ENCODE measurements at places on chromosomes 3 and 15.

GRCh38 chr3:42090973-42091731 is at the start of gene TRAK1:
TRAK1 (plus strand) TSS chr3:42091357; CDS start chr3:42091470, 113 bp downstream.
- DNase-seq = no peak

DNA sequence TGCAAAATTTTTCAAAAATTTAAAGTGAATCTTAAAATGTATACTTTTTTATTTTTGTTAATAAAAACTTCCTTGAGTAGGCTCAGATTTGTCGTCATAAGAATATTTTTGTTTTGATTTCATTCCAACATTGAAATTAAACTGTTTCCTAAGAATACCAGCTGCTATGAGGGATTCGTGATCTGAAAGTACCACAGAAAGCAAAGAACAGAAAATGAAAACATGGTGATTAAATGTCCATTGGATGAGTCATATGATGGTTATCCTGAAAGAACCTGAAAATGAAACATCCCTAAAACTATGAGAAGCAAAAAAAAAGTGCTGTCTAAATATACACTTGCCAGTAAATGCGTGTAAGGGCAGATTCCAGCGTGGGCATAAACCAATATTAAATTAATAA is 143.8 kb downstream of the GMNC start:
- no peak for DNase-seq

- DNase-seq = no peak
Measured at GRCh38 chr3:17162116-17162515, 277.4 kb downstream of the PLCL2 start.

GRCh38 chr3:45946875-45947274 is 3.6 kb downstream of the CXCR6 start:
- no peak for DNase-seq

DNA sequence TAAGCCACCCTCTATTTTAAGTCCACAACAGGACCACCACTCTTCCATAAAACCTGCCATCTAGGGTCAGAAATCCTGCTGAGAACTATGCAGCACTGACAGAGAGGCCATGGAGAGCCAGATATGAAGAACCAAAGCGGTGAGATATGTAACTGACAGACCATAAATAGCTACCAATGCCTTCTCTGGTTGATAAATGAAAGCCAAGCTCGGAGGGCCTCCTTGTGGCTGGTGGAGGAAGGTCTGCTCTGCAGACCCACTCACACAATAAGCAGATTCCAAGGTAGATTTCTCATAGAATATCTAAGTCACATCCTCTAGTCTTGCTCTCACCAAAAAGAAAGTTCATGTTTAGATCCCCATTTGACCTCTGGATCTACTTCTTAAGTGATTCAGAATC is 38.9 kb downstream of the RYK start:
- no peak for DNase-seq

DNA sequence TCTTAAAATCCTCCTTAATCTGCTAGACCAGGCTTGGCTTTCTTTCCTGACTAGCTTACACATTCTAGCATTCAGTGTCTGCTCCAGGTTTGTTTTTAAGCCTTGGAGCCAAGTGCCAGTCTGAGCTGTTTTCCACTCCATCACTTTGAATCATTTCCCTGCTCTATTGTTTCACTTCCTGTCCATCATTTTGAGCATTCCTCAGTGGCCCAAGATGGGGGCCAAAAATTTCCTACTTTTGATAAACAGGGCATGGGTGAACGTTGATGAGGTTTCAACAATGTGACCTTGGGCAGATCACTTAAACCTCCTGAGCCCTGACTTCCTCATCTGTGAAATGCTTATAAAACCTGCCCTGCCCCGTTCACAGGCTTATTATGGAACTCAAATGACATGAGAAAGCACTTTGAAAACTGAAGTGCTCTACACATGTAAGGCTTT is 4.4 kb downstream of the CYP19A1 start:
- no peak for DNase-seq

DNA sequence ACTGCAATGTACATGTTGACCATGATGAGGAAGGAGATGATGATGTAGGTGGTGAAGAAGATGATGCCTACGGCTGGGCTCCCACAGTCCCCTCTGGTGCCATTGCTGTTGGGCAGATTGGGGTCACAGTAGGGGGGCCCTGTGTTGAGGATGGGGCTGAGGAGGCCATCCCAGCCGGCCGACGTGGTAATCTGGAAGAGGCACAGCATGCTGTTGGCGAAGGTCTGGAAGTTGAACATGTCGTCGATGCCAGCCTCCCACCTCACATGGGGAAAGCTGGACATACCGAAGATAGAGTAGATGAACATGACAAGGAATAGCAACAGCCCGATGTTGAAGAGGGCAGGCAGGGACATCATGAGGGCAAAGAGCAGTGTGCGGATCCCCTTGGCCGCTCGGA is 48.6 kb upstream of the SCN5A start:
- no peak for DNase-seq

DNA sequence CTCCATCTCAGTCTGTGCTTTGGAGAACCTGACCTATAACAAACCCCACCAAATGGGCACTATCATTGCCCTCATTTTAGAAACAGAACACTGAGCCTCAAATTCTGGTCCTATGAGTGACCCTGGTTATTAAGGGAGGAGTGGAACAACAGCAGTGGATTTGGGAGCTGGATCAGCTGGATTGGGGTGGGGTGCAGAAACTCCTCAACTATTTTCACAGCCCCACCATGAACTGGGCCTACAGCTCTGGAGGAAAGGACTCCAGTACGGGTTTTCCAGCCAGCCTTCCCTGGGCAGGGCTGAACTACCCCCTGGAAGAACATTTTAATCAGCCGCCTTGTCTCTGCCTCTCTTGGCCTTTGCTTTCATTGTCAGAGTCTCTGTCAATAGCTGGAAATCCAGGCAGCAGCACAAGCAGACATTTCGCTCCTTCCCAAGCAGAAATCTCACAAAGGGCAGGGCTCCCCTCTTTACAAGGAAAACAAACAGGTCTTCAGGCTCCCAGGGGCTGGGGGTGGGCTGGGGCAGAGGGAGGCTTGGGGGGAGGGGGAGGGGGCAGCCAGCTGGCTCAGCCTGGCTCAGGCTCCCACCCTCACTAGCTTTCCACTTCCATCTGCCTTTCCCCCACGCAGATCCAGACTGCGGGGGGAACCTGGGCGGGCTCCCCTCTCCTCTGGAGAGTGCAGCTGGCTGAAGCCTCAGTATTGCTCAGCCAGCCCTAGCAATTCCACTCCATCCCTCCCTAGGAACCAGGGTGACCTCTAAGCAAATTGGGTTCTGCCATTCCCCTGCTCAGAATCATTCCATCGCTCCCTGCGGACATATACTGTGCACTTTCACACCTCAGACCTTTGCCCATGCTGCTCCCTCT is 13.7 kb upstream of the TLE3 start:
- DNase-seq = peak; percentile 76

All from psoas muscle (tissue), 8 donors.